ENCODE measurements at places on chromosomes 2 and 18. TPM values are rescaled to one million over a fixed set of nuclear protein-coding genes. Genes with fewer than 3 reads are reported as not detected.

GRCh38 chr2:126979039-126980003 is 80.6 kb downstream of the TEX51 start:
- no peaks in the 10 kb centered on the region for H3K27me3 ChIP-seq
- no peaks in the 10 kb centered on the region for H3K36me3 ChIP-seq
- no peak overlapping the region for H3K27ac ChIP-seq
- no peaks in the 10 kb centered on the region for H3K4me1 ChIP-seq
- no peak overlapping the region for H3K4me3 ChIP-seq

- H3K4me1 ChIP-seq = no peaks in the 10 kb centered on the region
- H3K4me3 ChIP-seq = no peak within 1 kb of the TSS
- no peaks in the 10 kb centered on the region for H3K27me3 ChIP-seq
These were observed at the start of gene C2orf66 for GRCh38 chr2:196809260-196809659. Gene C2orf66, minus strand, starts transcription at chr2:196809355. Its CDS starts 19 bp downstream, at chr2:196809336.

Gene KCNIP3
- total RNA-seq = 1.5 TPM

- no peaks in the 10 kb centered on the region for H3K36me3 ChIP-seq
- peaks cover 41% of the 10 kb centered on the region for H3K4me1 ChIP-seq
- peak overlapping the region; percentile 98 for H3K27ac ChIP-seq
- H3K4me3 ChIP-seq = no peak overlapping the region
- DNase-seq = no peak
These were observed 29.0 kb downstream of the RAMP1 start for GRCh38 chr2:237888389-237888788.

GRCh38 chr2:216074794-216075193 is 6.8 kb downstream of the PECR start:
- no peaks in the 10 kb centered on the region for H3K4me1 ChIP-seq
- DNase-seq = no peak
- no peaks in the 10 kb centered on the region for H3K36me3 ChIP-seq
- no peaks in the 10 kb centered on the region for H3K27me3 ChIP-seq

- H3K36me3 ChIP-seq = no peaks in the 10 kb centered on the region
- DNase-seq = no peak
- no peak overlapping the region for H3K4me3 ChIP-seq
- H3K4me1 ChIP-seq = no peaks in the 10 kb centered on the region
- no peaks in the 10 kb centered on the region for H3K27me3 ChIP-seq
These were observed 34.3 kb upstream of the OSBPL6 start for GRCh38 chr2:178159966-178160365.

- no peaks in the 10 kb centered on the region for H3K36me3 ChIP-seq
- H3K4me3 ChIP-seq = no peak overlapping the region
- H3K27ac ChIP-seq = no peak overlapping the region
These were observed 50.9 kb downstream of the PHLPP1 start for GRCh38 chr18:62766266-62766665.

- H3K36me3 ChIP-seq = no peaks in the 10 kb centered on the region
- H3K27ac ChIP-seq = no peak overlapping the region
- DNase-seq = no peak
- H3K4me3 ChIP-seq = no peak overlapping the region
- H3K27me3 ChIP-seq = no peaks in the 10 kb centered on the region
These were observed 3.5 kb downstream of the KCNF1 start for GRCh38 chr2:10915236-10915635.

DNA sequence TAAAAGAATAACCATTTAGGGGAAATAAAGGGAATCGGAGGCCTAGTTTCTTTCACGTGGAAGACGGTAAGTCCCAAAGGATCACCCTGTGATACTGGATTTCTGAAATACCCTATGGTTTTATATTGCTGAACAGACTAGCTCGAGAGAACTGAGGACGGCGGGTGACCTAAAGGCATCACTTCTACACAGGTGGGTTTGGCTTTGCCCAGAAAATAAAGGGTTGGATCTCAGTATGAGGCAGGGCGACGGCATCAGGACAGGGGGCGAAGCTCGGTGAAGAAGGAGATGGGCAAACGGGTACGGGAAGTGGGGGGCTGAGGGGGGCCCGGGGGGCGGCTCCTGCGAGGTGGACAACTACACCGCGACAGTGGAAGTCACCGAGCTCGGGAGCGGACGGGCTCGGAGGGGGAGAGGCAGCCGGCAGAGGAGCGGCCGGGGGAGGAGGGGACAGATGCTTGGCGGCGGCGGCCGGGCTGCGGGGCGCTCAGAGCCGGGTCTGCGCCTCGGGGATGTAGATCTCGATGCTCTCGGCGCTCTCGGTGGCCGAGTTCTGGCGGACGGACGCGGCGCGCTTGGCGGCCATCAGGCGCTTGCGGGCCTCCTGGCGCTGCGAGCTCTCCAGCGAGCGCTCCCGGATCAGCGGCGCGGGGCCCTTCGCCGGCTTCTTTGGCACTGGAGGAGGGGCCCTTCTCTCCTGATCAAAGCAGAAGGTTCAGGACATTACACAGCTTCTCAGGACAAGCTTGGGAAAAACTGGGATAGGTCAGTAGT is 48.9 kb downstream of the TGIF1 start:
- H3K27ac ChIP-seq = no peak overlapping the region
- H3K36me3 ChIP-seq = no peaks in the 10 kb centered on the region
- H3K4me3 ChIP-seq = peak overlapping the region; percentile 25

- H3K4me3 ChIP-seq = no peak overlapping the region
- H3K27me3 ChIP-seq = no peaks in the 10 kb centered on the region
- H3K36me3 ChIP-seq = no peaks in the 10 kb centered on the region
- DNase-seq = no peak
These were observed 228.5 kb downstream of the CDCA7 start for GRCh38 chr2:173583196-173583595.

GRCh38 chr2:59183070-59183469 is 941.9 kb upstream of the FANCL start:
- no peaks in the 10 kb centered on the region for H3K36me3 ChIP-seq
- H3K4me3 ChIP-seq = no peak overlapping the region
- DNase-seq = no peak

Gene CTLA4
- total RNA-seq = 0.14 TPM

DNA sequence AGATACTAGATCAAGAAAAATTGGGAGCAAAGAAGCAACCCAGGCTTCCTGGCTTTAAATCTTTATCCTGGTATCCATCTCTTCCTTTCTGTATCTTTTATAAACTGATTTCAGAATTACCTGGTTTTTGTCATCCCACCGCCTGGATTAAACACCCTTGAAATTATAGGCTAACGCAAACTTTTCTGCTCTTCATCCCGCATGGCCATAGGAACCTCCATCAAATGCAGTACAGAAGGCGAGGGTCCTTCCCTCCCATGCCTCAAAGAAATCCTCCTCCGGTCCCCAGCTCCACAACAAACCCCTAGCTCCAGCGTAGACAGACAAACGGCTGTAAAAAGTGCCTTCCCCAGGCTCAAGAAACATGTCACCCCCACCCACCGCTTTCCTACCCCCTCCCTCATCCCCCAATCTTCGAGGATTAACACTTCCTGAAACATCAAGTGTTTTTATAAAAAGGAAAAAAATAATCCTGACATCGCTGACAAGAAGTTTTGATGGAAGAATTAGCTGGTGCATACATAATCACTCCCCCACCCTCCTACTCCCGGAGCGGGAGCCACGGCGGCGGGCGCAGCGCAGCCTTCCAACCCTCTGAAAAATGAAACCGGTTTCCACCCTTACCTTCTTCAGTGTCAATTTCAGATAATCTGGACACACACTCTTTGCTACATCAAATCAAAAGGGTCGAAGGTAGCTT is 7.6 kb downstream of the DLX1 start:
- no peak for DNase-seq
- no peaks in the 10 kb centered on the region for H3K4me1 ChIP-seq
- H3K4me3 ChIP-seq = no peak overlapping the region
- no peak overlapping the region for H3K27ac ChIP-seq
- H3K27me3 ChIP-seq = peaks cover 100% of the 10 kb centered on the region

GRCh38 chr2:9174771-9175437 is 31.7 kb upstream of the ASAP2 start:
- no peak overlapping the region for H3K27ac ChIP-seq
- no peaks in the 10 kb centered on the region for H3K27me3 ChIP-seq
- no peaks in the 10 kb centered on the region for H3K36me3 ChIP-seq
- H3K4me1 ChIP-seq = peaks cover 4% of the 10 kb centered on the region
- H3K4me3 ChIP-seq = no peak overlapping the region
- DNase-seq = no peak

DNA sequence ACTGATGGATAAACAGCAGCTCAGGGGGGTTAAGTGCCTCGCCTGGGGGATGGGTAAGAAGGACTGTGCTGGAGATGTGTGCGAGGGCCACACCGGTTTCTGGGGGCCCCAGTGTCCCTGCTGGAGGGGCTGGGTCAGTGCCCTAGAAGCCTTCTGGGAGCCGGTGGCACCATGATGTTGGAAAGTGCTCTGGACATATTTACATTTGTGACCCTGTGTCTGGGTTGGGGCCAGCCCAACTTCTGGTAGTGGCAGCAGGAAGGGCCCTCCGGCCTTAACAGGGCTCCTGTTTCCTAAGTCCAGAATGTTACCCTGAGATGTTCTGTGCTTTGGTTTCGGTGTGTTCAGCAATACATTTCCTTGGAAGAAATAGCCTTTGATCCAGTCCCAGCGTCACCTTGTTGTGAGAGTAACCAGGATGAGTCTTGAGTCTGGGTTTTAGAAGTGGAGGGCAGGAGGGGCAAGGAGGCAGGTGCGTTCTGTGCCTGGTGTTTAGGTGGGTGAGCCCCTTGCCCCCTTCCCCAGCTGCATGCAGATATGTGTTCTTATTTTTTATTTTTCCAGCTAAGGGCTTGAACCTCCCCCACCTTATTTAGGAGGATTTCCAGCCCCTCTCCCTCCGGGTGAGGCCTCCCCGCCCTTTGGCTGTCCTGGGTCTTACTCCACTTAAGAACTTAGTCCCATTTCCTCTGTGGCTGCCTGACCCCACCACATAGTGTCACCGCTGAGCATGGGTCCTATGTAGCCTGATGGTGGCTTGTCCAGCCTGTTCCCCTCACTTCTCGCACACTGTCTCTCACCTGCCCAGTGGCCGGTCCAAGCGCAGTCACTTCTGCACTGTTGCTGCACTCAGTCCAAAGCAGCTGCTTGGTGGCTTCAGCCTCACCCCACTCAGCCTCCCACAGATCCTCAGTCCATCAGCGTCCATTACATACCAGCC is 132.7 kb upstream of the HS6ST1 start:
- H3K4me3 ChIP-seq = no peak overlapping the region
- no peaks in the 10 kb centered on the region for H3K4me1 ChIP-seq
- H3K36me3 ChIP-seq = no peaks in the 10 kb centered on the region
- no peak for DNase-seq

DNA sequence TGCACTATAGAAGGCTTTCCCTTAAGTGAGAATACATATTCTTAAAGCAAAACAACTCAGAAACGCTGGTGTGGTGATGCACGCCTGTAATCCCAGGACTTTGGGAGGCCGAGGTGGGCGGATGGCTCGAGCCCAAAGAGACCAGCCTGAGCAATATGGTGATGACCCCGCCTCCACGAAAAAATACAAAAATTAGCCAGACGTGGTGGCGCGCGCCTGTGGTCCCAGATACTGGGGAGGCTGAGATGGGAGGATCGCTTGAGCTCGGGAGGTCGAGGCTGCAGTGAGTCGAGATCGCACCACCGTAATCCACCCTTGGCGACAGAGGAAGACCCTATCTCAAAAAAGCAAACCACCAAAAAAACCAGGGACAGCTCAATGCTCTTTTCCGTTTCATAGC is 750 bp upstream of the CCDC150 start:
- H3K36me3 ChIP-seq = no peaks in the 10 kb centered on the region
- peaks cover 6% of the 10 kb centered on the region for H3K4me1 ChIP-seq
- no peak for DNase-seq

Gene DCDC2C
- not detected for total RNA-seq

DNA sequence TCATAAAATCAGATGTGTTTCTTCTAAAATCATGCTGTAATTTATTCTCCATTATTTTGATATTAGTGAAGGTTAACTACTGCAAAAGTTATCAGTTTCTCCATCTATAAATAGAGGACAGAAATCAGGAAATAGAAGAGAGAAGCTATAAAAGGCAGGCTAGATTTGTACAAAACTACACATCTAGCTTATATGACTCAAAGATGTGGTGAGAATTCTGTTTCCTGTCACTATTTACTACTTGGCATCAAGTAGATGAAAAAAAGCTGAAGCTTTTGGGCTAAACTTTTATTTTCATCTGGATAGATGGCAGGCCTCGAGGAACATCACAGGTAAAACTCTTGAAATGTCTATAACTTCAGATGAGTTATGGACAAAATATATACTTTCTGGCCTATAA is 49.8 kb upstream of the NAB1 start:
- H3K4me1 ChIP-seq = no peaks in the 10 kb centered on the region
- no peak overlapping the region for H3K4me3 ChIP-seq
- no peaks in the 10 kb centered on the region for H3K27me3 ChIP-seq

DNA sequence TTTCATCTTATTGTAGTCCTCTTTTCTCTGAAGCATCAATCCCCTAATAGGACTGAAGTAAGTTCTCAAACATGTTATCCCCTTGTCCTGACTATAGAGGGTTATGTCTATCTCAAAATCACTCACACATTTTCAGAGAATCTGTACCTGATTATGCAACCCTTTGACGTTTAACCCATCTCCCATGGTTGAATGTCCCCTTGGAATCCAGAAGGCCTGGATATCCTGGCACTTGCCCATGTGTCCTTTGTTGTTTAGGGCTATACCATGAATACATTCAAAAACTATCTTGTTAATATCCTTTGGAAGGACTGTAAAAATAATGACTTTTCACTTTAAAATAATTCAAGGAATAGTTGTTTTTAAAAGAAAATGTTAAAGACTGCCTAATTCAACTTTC is 66.3 kb upstream of the PSMD14 start:
- no peaks in the 10 kb centered on the region for H3K27me3 ChIP-seq
- no peaks in the 10 kb centered on the region for H3K4me1 ChIP-seq
- DNase-seq = no peak
- H3K27ac ChIP-seq = no peak overlapping the region
- no peak overlapping the region for H3K4me3 ChIP-seq
- no peaks in the 10 kb centered on the region for H3K36me3 ChIP-seq

Gene SERPINB4
- not detected for total RNA-seq

- no peak overlapping the region for H3K27ac ChIP-seq
- H3K4me3 ChIP-seq = no peak overlapping the region
- DNase-seq = no peak
These were observed 7.6 kb upstream of the GAREM1 start for GRCh38 chr18:32478317-32478716.

DNA sequence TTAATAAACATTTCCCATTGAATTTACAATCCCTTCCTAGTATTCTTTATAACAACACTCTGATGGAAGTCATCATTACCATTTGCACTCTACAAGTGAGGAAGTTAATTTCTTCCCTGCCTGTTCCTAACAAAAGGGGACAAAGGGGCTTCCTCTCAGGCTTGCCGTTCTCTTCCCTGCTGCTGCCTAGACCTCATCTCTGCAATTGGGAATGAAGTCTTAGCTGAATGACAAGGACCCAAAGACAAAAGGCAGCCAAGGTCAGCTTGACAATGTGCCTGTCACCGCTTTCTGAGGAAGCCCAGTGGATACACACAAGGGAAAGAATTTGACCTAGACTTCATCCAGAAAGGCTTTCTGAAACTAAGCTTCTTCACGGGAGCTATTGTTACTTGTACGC is 416.4 kb downstream of the CMPK2 start:
- H3K36me3 ChIP-seq = no peaks in the 10 kb centered on the region
- no peak overlapping the region for H3K4me3 ChIP-seq
- no peaks in the 10 kb centered on the region for H3K4me1 ChIP-seq

Gene EPHA4
- total RNA-seq = 45.6 TPM

Gene SOWAHC
- total RNA-seq = 32.5 TPM

Gene ATP6V1C2
- total RNA-seq = 3.6 TPM

- DNase-seq = peak; percentile 59
- peak overlapping the region; percentile 99 for H3K27ac ChIP-seq
- no peaks in the 10 kb centered on the region for H3K36me3 ChIP-seq
- no peaks in the 10 kb centered on the region for H3K4me1 ChIP-seq
- no peaks in the 10 kb centered on the region for H3K27me3 ChIP-seq
- peak overlapping the region; percentile 83 for H3K4me3 ChIP-seq
These were observed 1.3 kb downstream of the PTMA start for GRCh38 chr2:231709636-231709980.

Gene MEP1B
- total RNA-seq = not detected

- H3K4me3 ChIP-seq = no peak overlapping the region
- H3K27ac ChIP-seq = no peak overlapping the region
- H3K4me1 ChIP-seq = no peaks in the 10 kb centered on the region
- no peak for DNase-seq
These were observed 708.5 kb upstream of the SLC8A1 start for GRCh38 chr2:41160439-41160838.
